Natural killer cell (primary cell): ENCODE measurements at places on chromosomes 11 and 22. TPM values are rescaled to one million over a fixed set of nuclear protein-coding genes. Genes with fewer than 3 reads are reported as not detected.

Gene OR4D11
- not detected for total RNA-seq

Gene INS
- not detected for total RNA-seq

GRCh38 chr22:49232319-49233067, 595.2 kb downstream of the BRD1 start:
- H3K4me3 ChIP-seq: no peak overlapping the region
- no peaks in the 10 kb centered on the region for H3K4me1 ChIP-seq
- no peak overlapping the region for H3K27ac ChIP-seq
- no peaks in the 10 kb centered on the region for H3K36me3 ChIP-seq
- no peak for DNase-seq

DNA sequence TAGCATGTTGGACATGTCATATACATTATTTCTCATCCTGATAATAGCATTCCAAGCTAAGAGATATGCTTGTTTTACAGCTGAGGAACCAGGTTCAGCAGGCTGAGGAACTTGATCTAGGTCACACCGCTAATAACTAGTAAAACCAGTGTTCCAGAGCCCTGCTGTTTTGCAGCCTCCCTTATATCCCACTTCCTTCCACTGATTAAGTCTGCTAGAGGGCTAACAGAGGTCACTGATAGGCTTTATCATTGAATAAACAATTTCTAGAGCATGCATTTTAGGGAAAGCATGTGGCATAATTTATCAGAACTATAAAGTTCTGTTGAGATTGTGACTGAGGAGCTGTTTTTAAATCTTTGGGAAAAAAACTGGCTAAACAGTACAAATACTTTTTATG, 54.0 kb downstream of the UVRAG start:
- no peak overlapping the region for H3K27ac ChIP-seq
- H3K4me1 ChIP-seq: no peaks in the 10 kb centered on the region
- no peak for DNase-seq
- H3K27me3 ChIP-seq: no peaks in the 10 kb centered on the region

- peak overlapping the region; percentile 72 for H3K27ac ChIP-seq
- peaks cover 47% of the 10 kb centered on the region for H3K4me1 ChIP-seq
- no peak for DNase-seq
- peaks cover 32% of the 10 kb centered on the region for H3K27me3 ChIP-seq
- H3K36me3 ChIP-seq: no peaks in the 10 kb centered on the region
- no peak overlapping the region for H3K4me3 ChIP-seq
Observed at GRCh38 chr22:41920271-41920976, 5.5 kb upstream of the SHISA8 start.

DNA sequence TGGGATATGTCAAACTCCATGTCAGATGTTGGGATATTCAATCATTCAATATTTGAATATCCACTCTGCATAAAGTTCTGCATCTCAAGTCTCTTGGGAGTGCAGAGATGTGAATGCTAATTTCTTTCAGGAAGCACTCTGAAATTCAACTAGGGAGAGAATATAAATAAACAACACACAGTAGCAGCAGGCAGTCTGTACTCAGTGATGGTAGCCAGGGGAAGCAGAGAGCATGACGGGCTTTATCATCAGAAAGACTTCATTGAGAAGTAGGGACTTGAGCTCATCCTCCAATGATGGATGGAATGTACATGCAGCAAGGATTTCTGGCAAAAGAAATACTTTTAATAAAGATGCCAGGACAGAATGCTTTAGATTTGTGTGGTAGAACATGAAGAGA, 9.8 kb upstream of the TEAD1 start:
- no peak overlapping the region for H3K4me3 ChIP-seq
- H3K36me3 ChIP-seq: no peaks in the 10 kb centered on the region
- peaks cover 6% of the 10 kb centered on the region for H3K27me3 ChIP-seq
- no peaks in the 10 kb centered on the region for H3K4me1 ChIP-seq
- no peak overlapping the region for H3K27ac ChIP-seq
- no peak for DNase-seq

- H3K36me3 ChIP-seq: no peaks in the 10 kb centered on the region
- peaks cover 50% of the 10 kb centered on the region for H3K4me1 ChIP-seq
- H3K4me3 ChIP-seq: no peak overlapping the region
- no peak for DNase-seq
- H3K27ac ChIP-seq: no peak overlapping the region
Observed at GRCh38 chr22:23175817-23176644, 4.3 kb upstream of the BCR start.

GRCh38 chr11:117876059-117876340, 458 bp downstream of the FXYD6 start:
- no peak overlapping the region for H3K4me3 ChIP-seq
- no peak overlapping the region for H3K27ac ChIP-seq
- H3K4me1 ChIP-seq: peaks cover 40% of the 10 kb centered on the region
- no peaks in the 10 kb centered on the region for H3K36me3 ChIP-seq
- DNase-seq: peak; percentile 19
